ENCODE measurements at places on chromosomes 6 and 20. TPM values are rescaled to one million over a fixed set of nuclear protein-coding genes. Genes with fewer than 3 reads are reported as not detected.

DACT2 gene
- 7.6 TPM for total RNA-seq

LRRN4 gene
- 9.9 TPM for total RNA-seq

DNA sequence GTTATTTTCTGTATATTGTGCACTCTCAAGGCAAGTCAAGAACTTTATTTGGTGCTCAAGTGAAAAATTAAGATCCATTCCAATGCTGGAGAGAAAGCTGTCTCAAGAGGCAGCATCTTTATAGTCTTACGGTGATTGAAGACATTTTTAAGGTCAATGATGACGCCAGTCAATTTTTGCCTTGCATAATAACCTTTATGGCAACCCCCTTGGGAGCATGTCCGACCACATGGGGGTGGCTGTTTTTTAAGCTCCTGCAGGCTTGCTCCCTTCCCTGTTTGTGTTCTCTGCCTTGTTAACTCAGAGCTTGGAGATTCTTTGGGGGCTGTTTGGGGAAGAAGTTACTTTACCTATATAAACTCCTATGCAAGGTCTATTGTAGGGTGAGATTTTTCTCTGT is 109.6 kb upstream of the FERMT1 start:
- DNase-seq: no peak

SEL1L2 gene
- not detected for total RNA-seq

GRCh38 chr6:44275271-44275748 is 5.1 kb downstream of the TMEM151B start:
- no peak for DNase-seq

- peak; percentile 54 for DNase-seq
These were observed 35.5 kb upstream of the AFDN start for GRCh38 chr6:167791091-167791779.

DNA sequence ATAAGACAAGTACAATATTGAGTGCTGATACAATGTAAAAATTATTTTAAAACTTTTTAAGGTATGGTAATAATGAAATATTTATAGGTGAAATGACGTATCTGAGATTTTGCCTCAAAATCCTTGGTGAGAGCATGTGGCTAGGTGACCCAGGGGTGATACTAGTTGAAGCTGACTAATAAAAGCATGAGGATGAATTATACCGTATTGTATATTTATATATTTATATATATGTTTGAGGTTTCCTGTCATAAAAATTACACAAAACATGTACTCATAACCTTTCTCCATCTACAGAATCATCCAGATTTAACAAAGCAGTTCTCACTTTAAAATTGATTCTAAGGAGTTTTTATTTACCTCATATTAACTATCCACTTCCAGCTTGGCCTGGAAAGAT is 358.1 kb downstream of the CDKAL1 start:
- DNase-seq: no peak

DNA sequence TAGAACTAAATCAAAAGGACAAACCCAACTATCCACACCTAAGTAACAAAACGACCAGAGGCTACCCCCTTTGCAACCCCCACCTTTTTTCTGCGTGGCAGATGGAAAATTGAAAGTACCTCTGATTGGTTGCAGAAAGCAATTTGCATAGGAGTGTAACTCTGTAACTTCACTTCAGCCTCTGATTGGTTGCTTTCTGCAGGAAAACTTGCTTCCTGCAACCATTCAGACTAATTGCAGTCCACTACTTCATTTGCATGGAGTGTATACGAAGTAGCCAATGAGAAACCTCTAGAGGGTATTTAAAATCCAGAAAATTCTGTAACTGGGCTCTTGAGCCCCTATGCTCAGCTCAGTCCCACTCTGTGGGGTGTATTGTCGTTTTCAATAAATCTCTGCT is 129.1 kb upstream of the OLIG3 start:
- DNase-seq: no peak

GRCh38 chr6:108966855-108967755 is 118.9 kb downstream of the ARMC2 start:
- no peak for DNase-seq
